NK-92 treated with Interleukin-12 subunit alpha and Interleukin-12 subunit beta, amount 100 ng/mL, for 24 hours (cell line): ENCODE measurements at places on chromosomes 2 and 18.

DNA sequence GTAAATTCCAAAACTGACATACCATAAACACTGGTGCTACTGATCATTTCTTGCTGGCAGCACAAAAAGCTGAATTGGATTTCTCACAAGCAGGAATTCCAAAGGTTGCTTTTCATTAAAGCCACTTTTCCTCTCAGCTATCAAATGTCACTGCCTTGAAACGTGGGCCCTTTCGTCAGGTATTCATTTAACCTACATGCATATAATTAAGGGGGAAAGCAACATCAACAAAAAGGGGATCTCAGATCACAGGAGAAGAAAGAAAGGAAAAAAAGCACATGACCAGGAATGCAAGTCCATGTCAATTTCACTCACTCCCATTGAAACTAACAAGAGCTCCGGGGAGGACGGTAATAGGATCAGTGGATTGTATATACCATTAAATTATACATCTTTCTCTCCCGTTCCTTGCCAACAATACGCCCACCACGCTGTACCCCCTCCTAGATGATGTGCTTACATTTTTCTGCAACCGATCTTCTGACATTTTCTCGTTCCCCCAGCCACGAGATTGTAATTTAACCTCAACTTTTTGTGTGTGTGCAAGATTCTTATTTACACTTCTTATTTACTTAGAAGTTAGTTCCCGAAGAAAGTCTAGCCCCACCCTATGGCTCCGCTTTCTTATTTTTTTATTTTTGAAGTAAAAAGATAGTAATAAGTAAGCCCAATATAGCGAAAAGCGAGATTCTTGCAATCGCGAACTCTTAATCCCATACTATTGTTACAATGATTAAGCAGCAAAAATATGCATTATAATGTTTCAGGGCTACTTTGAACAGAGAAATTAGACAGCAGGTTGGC lies 725 bp downstream of the FIGN start:
- DNase-seq: no peak

DNA sequence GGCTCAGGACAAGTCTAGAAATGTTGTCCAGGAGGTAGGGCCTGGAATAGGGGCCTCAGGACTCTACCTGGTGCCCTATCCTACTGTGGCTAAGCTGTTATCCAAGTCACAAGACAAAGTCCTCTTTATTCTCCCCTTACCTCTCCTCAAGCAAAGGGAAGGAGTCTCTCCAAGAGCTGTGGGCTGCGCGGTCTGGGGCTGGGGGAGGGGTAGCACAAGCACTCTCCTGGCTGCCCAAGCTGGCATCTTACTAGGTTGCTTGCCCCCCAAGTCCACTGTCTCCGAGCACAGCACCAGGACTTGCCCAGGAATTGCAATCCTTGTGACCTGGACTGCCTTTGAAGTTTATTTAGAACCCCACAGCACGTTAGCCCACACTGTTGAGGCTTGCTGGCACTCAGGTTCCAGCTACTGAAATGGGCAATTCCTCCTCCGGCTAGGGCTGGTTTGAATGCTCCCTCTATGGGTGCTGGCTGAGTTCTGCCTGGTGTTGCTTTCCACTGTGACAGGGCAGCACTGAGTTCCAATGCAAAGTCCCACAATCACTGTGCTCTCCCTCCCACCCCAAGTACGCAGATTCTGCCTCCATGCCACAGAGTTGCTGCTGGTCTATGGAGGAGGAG lies 18.5 kb downstream of the DHRS9 start:
- no peak for DNase-seq

- no peak for DNase-seq
Observed at GRCh38 chr2:241188361-241189092, at the start of gene ANO7. TSS of gene ANO7 (plus strand) at chr2:241188677. CDS start at chr2:241190064, 1,387 bp downstream.

- DNase-seq: no peak
Observed at GRCh38 chr2:196963961-196964360, 37.5 kb upstream of the PGAP1 start.

- DNase-seq: no peak
Observed at GRCh38 chr2:105338020-105338385, 663 bp downstream of the C2orf49 start.

DNA sequence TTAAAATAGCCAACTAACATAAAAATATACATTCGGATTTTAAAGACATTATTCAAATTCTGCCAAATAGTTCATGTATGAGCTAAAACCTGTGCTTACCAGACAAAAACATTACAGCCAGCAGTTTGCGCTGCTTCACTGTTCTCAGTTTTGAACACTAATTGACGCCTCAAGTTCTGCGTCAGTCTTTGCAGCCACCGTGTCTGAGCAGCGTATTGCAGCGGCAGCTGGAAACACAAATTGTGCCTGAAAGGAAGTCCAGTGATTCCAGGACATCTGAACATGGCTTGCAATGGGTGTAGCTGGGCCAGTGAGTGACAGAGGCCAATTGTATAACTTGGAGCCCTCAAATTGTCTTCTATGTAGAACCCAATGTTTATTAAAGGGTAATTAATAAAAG lies 267.6 kb downstream of the TFCP2L1 start:
- no peak for DNase-seq

DNA sequence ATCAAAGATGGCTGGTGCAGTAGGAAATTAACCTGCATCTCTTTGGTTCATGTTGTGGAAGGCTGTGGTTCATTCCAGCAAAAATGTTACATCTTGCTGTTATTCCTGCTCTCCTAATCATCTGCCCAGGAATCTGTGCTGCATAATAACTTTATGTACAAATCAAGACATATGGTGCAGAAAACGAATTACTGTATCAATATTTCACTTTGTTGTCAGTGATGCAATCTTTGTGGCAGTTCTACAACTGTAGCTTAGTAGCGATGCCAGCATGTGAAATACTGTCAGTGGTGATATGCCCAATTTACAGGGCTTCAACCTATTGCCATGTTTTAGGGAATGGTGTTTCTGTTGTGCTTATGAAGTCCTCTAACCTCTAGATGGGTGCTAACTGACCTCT lies 1114.7 kb downstream of the SOCS6 start:
- no peak for DNase-seq

DNA sequence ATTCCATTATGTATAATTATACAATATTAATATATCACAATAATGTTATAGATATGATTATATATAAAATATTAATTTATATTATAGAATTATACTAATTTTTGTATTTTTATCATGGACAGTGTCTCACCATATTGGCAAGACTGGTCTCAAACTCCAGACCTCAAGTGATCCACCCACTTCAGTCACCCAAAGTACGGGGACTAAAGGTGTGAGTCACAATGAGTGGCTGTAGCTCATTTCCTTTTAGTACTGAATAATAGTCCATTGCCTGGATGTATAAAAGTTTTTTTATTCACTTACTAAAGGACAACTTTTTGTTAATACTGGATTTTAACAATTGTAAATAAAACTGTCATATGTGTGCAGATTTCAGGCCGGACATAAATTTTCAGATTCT lies 417.6 kb upstream of the LINC00305 start:
- no peak for DNase-seq

DNA sequence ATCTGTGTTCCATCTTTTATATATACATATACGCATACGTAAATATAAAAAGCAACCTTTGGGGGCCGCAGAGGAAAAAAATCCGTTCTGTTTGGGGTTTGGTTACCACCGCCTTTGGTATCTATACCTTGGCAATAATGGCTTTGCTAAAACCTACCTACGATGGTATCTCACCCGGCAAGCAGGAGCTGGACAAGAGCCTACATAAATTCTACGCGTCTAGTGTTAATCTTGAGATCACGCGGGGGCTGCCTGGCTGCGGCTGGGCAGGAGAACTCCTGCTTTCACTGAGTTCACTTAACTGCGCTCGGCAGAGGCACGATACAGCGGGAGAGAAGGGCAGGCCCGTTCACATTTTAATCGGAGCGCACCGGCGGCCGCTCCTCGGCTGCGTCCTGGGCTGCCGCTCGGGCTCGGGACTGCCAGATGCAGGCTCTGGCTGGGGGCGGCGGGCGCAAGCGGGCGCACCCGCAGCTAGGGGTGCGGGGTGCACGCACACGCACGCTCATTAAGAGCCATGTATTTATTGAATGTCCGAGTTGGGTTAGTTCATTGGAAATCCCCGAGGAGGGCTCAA lies 1.7 kb upstream of the POU3F3 start:
- no peak for DNase-seq

DNA sequence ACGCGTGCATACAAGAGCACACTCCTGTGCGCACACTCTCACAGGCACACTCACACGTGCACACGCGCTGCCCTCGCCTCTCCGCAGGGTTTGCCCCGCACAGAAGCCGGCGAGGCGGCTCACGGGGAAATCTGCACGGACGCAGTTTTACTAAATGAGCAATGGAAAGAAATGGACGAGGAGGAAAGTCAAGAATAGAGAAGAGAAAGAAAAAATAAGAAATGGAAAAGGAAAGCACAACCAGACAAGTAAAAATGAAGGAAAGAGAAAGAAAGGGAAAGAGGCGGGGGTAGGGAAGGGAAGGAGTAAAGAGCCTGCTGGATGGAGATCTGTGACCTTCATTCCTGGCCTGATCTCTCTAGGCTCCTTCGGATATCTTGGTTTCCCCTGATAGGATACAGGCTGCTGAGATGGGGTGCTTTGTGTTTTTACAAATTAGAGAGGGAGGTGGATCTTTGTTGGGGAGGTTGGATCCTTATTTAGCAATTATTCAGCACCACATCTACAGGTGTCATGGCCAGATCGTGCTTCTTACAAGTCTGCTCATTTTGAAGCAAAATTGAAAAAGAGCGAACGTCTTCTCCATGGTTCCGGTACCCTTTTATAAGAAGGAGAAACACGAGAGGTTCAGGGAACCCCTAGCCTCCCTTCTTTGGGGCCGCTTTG lies 693 bp upstream of the LRP2 start:
- no peak for DNase-seq

DNA sequence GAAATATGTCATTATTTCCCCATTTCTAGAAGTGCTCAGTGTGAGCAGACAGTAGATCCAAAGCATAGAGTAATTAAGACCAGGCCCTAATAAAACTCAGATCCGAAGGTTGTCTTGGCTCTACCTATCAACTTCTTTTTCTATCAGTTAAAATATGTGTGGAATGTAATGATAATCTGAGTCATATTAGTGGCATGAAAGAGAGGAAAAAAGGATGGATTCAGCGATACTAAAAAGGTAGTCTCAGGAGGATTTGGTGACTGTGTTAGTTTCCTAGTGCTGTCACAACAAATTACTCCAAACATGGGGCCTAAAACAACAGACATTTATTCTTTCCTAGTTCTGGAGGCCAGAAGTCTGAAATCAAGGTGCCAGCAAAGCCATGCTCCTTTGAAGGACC lies 103.7 kb upstream of the NABP1 start:
- DNase-seq: no peak

GRCh38 chr2:121151311-121152109 lies 133.5 kb downstream of the TFCP2L1 start:
- no peak for DNase-seq

- DNase-seq: no peak
Observed at GRCh38 chr2:68203587-68203986, 45.9 kb downstream of the PNO1 start.

DNA sequence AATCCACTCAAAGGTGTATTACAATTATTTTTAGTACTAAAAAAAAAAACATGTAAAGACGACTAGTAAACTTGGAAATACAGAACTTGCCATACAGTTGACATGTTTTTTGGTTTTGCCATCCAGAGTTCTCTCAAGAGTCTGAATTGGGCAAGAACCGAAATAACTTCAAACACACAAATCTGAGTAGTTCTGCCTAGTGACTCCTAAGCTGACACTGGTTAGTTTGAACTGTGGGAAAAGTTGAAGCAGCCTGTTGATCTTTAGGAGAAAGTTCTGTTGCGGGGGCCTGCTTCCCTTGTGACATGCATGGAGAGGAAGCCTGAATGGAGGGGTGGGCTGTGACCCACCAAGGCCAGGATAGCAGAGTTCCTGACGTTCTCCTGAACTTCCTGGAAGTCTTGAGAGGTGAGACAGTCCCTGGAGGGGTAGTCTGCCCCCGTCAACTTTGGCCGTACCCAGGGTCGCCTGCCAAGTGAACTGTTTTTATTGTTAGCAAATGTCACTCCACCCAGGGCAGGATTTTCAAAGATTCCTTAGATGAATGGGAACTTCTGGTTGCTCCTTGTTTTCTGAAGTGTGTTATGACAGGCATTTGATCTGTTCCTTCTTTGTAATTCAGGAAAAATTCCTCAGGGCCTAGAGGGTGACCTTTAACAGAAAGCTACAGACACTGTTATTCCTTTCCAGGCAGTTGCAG lies 85.6 kb upstream of the SPTBN1 start:
- DNase-seq: no peak

DNA sequence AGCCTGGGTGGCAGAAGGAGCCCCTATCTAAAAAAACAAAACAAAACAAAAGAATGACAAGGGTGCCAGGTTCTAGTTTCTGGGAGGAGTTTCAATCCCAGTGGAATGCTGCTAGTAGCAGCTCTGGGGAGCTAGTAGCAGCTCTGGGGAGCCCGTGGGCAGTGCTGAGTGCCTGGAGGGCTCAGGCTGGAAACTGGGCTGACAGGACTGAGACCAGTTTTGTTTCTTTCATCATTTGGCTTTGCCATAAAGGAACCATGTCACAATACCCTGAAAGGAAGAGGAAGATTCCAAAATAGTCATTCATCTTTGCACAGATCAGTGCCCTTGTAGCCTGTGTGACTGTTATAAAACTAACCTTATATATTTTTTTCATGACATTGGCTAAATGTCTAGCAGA lies 10.6 kb downstream of the MFSD6 start:
- DNase-seq: no peak

DNA sequence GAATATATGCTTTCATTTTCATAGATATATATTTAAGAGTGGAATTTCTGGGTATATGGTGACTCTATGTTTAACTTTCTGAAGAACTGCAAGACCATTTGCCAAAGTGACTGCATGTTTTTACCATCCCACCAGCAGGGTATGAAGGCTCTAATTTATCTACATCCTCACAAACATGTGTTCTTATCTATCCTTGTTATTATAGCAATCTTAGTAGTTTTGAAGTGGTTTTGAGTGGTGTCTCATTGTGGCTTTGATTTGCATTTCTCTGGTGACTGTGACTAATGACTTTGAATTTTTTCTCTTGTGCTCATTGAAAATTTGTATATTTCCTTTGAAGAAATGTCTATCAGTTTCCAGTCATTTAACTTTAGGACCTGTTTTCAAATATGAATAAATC lies 310.2 kb upstream of the NRP2 start:
- DNase-seq: no peak

- no peak for DNase-seq
Observed at GRCh38 chr18:14936313-14936712, 188.3 kb downstream of the ANKRD30B start.

DNA sequence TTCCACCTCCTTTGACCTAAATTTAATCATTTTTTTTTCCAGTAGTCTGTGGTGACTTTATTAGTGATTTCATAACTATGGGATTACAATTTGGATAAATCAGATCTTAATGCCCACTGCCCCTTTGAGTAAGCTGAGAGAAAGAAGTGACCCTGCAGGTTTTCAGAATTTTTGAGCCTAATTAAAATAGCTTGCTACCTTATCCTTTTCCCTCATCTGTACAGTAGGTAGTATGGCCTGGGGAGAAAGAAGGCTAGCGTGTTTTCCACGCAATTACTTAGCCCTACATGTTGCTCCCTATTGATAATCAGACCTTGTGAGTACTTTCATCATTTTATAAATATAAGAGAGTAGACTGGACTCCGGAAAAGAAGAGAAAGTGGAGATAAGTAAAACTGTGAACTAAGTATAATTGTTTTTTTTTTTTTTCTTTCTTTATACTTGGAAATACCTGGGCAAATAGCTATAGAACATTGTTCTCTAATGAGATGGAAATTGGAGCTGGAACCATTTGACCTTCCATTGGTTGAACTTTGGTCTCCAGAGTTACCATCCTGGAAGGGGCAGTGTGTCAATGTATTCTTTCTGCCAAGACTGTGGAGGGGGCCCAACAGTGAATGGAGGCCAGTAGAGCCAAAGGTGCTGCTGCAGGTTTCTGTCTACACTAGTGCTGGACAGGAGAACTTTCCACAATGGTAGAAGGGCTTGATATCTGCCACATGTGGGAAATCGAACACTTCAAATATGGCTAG lies 26.9 kb downstream of the UBE2E3 start:
- no peak for DNase-seq
